PC-9 (cell line): ENCODE measurements at places on chromosomes 5 and 9. TPM values are rescaled to one million over a fixed set of nuclear protein-coding genes. Genes with fewer than 3 reads are reported as not detected.

Gene CEL
- 2.7 TPM in 2 replicates for total RNA-seq

DNA sequence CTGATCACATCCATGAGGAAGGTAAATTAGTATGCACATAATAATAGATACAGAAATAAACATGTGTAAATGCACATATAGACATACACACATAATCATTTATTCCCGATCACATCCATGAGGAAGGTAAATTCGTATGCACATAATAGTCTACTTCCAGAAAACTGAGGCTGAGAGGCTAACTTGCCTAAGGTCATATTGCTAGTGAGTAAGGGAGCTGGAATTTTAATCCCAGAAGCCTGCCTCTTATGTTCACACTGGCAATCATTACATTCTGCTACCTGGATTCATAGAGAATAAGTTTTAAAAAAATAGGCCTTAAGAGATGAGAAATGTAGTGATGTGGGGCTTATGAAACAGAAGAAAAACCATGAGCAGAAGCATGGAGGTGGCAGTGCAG lies 716.3 kb downstream of the BRINP1 start:
- DNase-seq, result no peak

GRCh38 chr9:95809686-95810085 lies 65.8 kb upstream of the ERCC6L2 start:
- no peak for DNase-seq

GRCh38 chr5:68318955-68319705 lies 103.6 kb downstream of the PIK3R1 start:
- peak; percentile 91 for DNase-seq

GRCh38 chr9:121286973-121287741 lies 19.2 kb downstream of the GSN start:
- DNase-seq, result peak; percentile 95

DNA sequence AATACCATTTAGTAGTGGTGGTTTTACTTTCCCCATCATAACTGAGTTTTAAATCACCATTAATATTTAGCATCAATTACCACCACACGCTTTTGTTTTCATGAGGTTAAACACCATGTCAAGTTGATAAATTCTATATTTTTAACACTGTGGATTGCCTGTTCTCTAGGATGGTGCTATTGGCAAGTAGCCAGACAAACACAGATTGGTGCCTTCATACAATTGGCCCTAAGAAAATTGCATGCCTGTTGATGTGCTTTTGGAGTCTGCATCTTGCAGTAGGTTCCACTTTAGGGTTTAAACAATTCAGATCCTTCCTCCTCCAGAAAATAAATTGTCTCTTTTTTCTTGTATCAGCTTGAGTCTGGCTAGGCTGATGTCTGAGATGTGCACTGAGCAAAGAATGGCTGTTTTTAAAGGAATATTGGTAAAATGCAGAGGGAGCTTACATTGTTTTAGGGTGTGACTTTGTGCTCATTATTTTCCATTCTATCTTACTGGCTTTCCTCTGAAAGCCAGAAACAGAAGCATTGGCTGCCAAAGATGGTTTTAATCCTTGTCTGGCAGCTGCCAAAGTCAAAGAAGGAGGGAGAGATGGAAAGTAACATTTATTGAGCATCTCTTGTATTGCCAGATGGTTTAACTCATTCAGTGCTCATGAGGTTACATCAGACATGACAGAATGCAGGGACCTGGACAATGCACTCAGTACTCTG lies 19.6 kb upstream of the MAN2A1 start:
- DNase-seq, result no peak
